ENCODE measurements at places on chromosomes 2 and 18.

- no peaks in the 10 kb centered on the region for H3K27me3 ChIP-seq
- H3K4me1 ChIP-seq = no peaks in the 10 kb centered on the region
- no peak overlapping the region for H3K4me3 ChIP-seq
Measured at GRCh38 chr2:218249691-218250090, 11.1 kb upstream of the GPBAR1 start.

DNA sequence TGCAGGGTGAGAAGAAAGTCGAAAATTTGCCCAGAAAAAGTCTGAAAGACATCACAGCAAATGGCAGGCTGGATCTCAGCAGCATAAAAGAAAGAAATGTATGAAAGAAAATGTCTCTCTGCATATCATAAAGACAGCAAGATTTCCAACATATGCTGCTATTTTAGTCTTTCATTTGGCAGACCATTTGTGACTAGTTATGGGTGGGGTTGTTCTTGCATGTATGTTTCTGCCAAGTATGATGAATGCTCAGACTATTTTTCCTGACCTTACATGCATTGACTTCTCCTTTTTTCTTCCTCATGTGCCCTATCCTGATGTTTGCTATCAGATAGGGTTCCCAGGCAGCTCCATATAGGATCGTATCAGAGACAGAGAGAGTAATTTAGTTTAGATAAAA is 58.5 kb upstream of the PARD3B start:
- H3K27ac ChIP-seq = peak overlapping the region; percentile 62
- H3K36me3 ChIP-seq = no peaks in the 10 kb centered on the region
- peaks cover 31% of the 10 kb centered on the region for H3K4me1 ChIP-seq
- H3K27me3 ChIP-seq = no peaks in the 10 kb centered on the region

GRCh38 chr18:33957707-33958106 is 267.0 kb downstream of the NOL4 start:
- no peak overlapping the region for H3K27ac ChIP-seq
- no peak overlapping the region for H3K4me3 ChIP-seq
- no peaks in the 10 kb centered on the region for H3K27me3 ChIP-seq
- no peaks in the 10 kb centered on the region for H3K4me1 ChIP-seq
- DNase-seq = no peak
- H3K36me3 ChIP-seq = no peaks in the 10 kb centered on the region

DNA sequence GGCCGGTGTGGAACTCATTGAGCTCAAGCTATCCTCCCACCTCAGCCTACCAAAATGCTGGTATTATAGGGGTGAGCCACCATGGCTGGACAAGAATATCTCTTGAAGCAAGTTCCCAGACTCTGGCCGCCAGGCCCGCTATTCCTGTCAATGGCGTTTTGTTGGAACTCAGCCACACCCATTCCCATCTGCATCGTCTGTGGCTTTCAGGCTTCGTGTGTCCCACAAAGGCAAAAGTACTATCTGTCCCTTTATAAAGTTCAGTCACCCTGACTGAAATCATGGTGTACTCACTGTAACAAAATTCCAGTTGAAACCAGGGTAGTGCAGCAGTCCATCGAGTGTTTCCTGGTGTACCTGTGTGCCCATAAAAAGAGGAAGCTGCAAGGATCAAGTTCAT is 96.7 kb downstream of the SH3BP4 start:
- no peak overlapping the region for H3K4me3 ChIP-seq
- no peak for DNase-seq
- peaks cover 9% of the 10 kb centered on the region for H3K4me1 ChIP-seq

- DNase-seq = no peak
- peak overlapping the region; percentile 35 for H3K4me3 ChIP-seq
- no peaks in the 10 kb centered on the region for H3K36me3 ChIP-seq
- no peaks in the 10 kb centered on the region for H3K27me3 ChIP-seq
- H3K4me1 ChIP-seq = peaks cover 64% of the 10 kb centered on the region
Measured at GRCh38 chr18:31203096-31203793, 40.6 kb upstream of the DSC1 start.

Data from keratinocyte (primary cell).